ENCODE measurements at places on chromosomes 12 and 14.

GRCh38 chr14:105498430-105499255 lies 7.6 kb downstream of the TEDC1 start:
- DNase-seq: no peak

GRCh38 chr12:39905152-39905551 lies 200.7 kb downstream of the SLC2A13 start:
- no peak for DNase-seq

GRCh38 chr14:98175881-98176280 lies 1096.1 kb downstream of the BCL11B start:
- DNase-seq: no peak

- no peak for DNase-seq
Observed at GRCh38 chr14:102539544-102540314, 30.2 kb upstream of the ANKRD9 start.

DNA sequence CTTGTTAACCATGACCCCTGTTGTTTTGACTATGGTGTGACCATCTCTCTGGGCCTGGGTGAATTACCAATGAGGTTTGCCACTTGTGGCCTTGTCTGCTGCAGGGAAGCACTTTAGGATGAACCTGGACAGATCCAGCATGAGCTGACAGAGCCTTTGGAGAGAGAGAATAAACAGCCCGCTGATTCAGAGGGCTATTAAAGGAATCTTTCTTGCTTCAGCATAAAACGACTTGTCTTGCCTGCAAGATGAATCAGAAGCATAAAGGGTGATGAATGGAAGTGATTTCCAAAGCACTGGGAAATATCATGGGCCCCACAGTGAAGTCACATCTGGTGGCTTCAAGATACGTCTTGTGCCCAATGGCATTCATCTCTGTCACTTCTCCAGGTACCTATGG lies 69.0 kb upstream of the WSCD2 start:
- no peak for DNase-seq

DNA sequence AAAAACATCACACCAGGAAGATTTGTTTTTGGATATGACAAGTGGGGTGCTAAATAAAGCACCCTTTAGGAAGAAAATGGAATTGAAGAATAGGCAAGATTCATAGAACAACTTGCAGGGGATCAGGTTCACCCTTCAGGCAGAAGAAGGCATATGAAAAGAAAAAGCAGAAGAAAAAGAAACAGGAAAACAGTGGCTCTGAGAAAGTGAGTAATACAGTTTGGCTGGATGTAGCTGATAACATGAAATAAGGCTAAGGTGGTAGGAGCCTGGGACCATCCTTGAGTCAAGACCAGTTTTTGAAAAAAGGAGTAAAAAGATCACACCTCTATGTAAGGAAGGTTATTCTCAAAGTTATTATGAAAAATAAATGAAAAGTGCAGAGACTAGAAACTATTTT lies 42.4 kb downstream of the TRIP11 start:
- no peak for DNase-seq

- no peak for DNase-seq
Observed at GRCh38 chr12:53229454-53229853, 2.6 kb downstream of the RARG start.

GRCh38 chr14:36665887-36666415 lies 4.3 kb downstream of the PAX9 start:
- no peak for DNase-seq

DNA sequence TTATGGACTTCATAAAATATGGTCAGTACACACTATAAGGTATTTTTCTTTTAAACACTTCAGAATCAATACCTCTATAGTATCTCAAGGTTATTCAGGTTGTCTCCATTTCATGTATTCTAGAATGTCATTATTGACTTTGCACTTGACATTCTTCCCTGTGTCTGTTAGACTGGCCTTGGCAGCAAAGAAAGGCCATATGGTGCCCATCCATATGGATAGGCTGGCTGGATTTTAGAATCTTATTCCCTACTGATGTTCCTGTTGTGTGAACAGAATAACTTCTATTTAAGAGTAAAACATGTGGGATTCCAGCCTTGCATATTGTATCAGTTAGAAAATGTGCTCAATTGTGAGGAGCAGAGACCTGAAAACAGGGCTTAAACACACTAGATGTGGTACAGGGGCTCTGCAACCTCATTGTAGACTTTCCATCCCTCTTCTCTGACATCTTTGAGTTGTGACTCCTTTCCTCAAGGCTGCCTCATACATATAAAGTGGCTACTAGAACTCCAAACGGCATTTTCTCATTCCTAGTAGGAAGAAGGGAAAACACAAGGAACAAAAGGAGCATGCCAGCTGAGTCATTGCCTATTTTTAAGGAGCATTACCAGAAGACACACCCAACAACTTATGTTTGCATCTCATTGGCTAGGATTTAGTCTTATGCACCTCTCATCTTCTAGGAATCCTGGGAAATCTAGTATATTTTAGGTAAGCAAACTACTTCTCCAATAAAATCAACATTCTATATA lies 221.2 kb upstream of the TMPO start:
- no peak for DNase-seq

DNA sequence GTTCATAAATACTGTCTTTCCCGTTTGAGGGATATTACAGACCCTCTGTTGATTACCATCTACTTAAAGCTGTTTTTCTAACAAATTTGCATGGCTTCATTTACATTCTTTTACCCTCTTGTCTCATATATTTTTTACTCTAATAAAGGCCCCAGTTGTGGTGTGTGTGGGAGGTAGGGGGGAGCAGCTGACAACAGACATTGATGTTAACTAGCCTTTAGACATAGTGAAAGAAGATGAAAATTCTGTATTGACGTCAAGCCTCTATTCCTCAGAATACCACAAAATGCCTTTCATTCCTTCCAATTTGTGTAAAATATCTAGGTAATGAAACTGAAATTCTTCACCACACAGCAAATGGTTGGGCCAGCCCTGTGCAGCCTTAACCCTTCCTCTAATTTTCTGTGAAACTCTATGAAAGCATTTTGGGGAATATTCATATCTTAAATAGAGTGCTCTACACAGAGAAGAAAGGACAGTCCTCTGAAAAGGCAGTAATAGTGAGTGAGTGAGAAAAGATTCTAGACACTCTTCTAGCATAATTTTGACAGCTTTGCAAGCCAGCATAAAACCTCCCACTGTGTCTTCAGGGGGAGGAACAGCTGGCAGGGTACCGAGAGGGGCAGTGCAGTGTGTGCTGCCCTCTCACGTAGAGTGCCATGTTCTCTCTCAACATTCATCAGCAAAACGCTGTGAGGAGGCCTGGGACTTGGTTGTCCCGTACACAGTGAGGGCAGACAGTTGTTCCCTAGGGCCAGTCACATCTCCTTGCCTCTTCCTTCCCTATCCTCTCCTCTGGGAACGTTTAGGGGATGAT lies 20.1 kb upstream of the CERS5 start:
- no peak for DNase-seq

- DNase-seq: no peak
Observed at GRCh38 chr14:23605931-23606585, 27.5 kb upstream of the JPH4 start.

- peak; percentile 53 for DNase-seq
Observed at GRCh38 chr14:75654127-75654732, 6.4 kb downstream of the ERG28 start.

GRCh38 chr12:13223179-13223804 lies 26.8 kb downstream of the EMP1 start:
- DNase-seq: no peak

All from right renal pelvis (tissue), 4 donors.